ENCODE measurements at places on chromosomes 12 and 14. TPM values are rescaled to one million over a fixed set of nuclear protein-coding genes. Genes with fewer than 3 reads are reported as not detected.
A peak's percentile ranks its signal among the peaks of the same experiment; 100 is the strongest.

DNA sequence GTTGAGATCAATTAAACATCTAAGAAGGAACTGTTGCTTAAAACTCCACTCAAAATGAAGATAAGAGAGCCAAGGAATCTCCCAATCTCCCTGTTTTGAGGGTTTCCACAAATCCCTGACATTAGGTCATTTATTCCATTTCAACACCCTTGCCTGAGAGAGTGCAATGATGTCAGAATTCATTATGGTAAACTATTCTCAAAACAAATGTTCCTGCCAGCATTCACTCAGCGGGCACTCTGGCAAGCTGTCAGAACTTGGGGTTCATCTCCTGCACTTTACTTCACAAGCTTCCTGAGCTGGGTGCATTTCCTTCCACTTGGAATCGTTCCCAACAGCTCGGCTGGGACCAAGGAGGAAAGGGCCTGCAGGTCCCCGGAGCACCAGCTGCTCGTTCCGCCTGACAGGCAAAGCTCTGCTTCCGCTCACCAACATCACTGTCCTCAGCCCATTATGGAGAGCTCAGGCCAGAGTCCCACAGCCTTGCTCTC lies 117.8 kb downstream of the TTC7B start:
- DNase-seq: peak; percentile 57

GRCh38 chr12:131171029-131171428 lies 217.3 kb downstream of the ADGRD1 start:
- no peak for DNase-seq

GRCh38 chr14:27278341-27278740 lies 680.5 kb upstream of the NOVA1 start:
- DNase-seq: no peak

DNA sequence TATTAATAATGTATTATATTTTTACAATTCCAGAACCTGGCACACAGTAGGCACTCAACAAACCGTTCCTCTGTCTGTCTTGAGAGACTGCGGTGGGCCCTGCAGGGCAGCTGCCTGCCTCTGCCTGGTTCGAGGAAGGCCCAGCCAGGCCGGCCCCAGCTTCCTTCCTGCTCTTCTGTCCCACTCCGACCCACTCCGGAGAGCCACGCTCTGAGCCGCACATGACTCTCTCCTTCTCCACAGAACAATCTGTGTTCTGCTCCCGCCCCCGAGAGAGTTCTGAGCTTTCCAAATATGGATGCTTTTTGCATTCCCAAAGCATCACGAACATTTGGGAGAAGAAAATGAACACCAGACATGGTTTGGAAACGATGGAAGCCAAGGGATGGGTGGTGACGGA lies 57.3 kb downstream of the TTC7B start:
- DNase-seq: no peak

ACIN1 gene
- total RNA-seq: 48.2 TPM
